ENCODE measurements at places on chromosomes 3 and 15. TPM values are rescaled to one million over a fixed set of nuclear protein-coding genes. Genes with fewer than 3 reads are reported as not detected.

Gene SAMD7
- total RNA-seq, result not detected

Gene PRSS50
- total RNA-seq, result not detected

Gene PRR20G
- total RNA-seq, result 1.1 TPM

Gene CHRNB4
- total RNA-seq, result 1.4 TPM

Gene ACAN
- total RNA-seq, result 0.88 TPM
